ENCODE measurements at places on chromosomes 7 and 10.

GRCh38 chr10:91296471-91296870, 76.0 kb downstream of the PCGF5 start:
- DNase-seq: no peak

- peak; percentile 83 for DNase-seq
Observed at GRCh38 chr10:22340329-22341189, 4.7 kb upstream of the SPAG6 start.

- no peak for DNase-seq
Observed at GRCh38 chr10:70576803-70577517, 25.6 kb downstream of the PRF1 start.

GRCh38 chr10:61279400-61279799, 173.8 kb downstream of the TMEM26 start:
- DNase-seq: no peak

- no peak for DNase-seq
Observed at GRCh38 chr10:131997366-131998049, 15.8 kb upstream of the BNIP3 start.

DNA sequence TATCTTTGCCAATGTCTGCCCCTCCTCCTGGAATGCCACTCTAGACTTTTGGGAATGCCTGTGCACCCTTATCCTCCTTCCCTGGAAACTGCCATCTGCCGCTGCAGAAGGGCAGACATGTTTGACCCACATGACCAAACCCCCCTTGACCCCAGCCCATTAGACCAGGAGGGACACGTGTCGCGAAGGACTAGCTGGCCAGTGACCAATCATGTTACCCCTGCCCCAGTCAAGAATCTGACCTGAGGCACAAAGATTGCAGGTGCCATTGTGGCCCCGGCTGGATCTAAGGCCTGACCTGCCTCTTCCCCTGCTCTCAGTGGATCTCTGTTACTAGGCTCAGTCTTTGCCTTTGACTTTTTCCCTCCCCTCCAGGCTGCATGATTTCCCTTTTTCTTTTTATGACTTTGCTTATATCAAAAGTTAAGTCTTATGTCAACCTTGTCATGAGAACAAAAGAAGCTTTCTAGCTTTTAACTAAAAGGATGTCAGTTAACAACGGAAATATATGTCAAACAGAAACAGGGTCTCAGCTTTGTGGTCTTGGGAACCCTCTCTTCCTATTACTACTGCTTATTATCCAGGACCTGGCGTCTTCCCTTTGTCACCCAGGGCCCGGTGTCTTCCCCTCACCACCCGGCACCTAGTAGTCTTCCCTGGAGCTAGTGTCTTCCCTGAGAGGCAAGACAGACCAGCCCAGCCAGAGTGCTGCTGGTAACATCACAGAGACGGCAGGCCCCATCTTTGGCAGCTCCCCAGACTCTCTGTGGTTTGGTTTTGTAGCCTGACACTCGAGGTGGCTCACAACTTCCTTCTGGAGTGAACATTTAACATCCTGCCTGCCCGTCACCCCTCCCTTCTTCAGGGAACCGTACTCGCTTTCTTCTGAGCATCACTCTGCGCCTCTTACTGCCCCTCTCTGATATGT, 24.4 kb upstream of the PPIF start:
- no peak for DNase-seq

GRCh38 chr7:51430480-51431086, 114.0 kb upstream of the COBL start:
- peak; percentile 69 for DNase-seq

- no peak for DNase-seq
Observed at GRCh38 chr7:54560723-54561122, 18.5 kb downstream of the VSTM2A start.

GRCh38 chr7:107661081-107661864, 645 bp downstream of the SLC26A4 start:
- DNase-seq: peak; percentile 43

DNA sequence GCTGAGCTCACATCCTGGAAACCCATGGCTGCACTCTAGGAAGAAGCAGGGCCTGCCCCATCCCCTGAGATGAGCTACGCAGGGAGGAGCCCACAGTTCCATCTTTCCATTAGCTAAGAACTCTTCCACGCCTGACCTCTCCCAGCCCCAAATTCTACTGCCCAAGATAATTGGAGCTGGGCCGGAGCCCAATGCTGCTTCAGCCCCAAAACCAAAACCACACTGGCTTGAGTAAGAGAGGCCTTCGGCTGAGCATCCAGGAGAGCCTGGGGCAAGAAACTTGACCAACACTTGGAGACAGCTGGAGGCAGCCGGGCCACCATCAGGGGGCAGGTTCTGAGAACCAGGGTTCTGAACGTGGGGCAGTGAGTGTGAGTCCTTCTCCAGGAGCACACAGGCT, 116.1 kb upstream of the ZMIZ1 start:
- no peak for DNase-seq

- DNase-seq: no peak
Observed at GRCh38 chr10:104486803-104487202, 133.2 kb downstream of the CFAP58 start.

- DNase-seq: no peak
Observed at GRCh38 chr7:158067931-158068482, 519.6 kb downstream of the PTPRN2 start.

GRCh38 chr7:101816595-101817470, 593 bp upstream of the CUX1 start:
- DNase-seq: peak; percentile 80

Data from GM13977 (cell line).